ENCODE measurements at places on chromosomes 7 and 10. TPM values are rescaled to one million over a fixed set of nuclear protein-coding genes. Genes with fewer than 3 reads are reported as not detected.

PNLIPRP3 gene
- total RNA-seq = 0.17 TPM

CRTAC1 gene
- total RNA-seq = not detected

ORC5 gene
- total RNA-seq = 28.7 TPM

ARHGEF5 gene
- total RNA-seq = 4.5 TPM

Measured in smooth muscle cell of trachea (primary cell).